Osteoblast (primary cell): ENCODE measurements at places on chromosomes 5 and 9. TPM values are rescaled to one million over a fixed set of nuclear protein-coding genes. Genes with fewer than 3 reads are reported as not detected.

The C9orf43 gene
- 0.36 and 0.88 TPM in 2 replicates for total RNA-seq

The GDNF gene
- 5.0 and 6.2 TPM in 2 replicates for total RNA-seq

The IFT74 gene
- total RNA-seq = 19.2 and 19.9 TPM in 2 replicates

The NR5A1 gene
- total RNA-seq = not detected in 2 replicates

The GADD45G gene
- total RNA-seq = under 0.01 and 0.88 TPM in 2 replicates

The CCDC152 gene
- 0.29 and 0.36 TPM in 2 replicates for total RNA-seq

The MARVELD2 gene
- total RNA-seq = 7.7 and 9.4 TPM in 2 replicates
